ENCODE measurements at places on chromosomes 4 and X.

GRCh38 chr4:123381996-123382395, 14.6 kb upstream of the SPRY1 start:
- DNase-seq = no peak

- no peak for DNase-seq
Measured at GRCh38 chr4:73485085-73485484, 3.5 kb downstream of the AFM start.

- no peak for DNase-seq
Measured at GRCh38 chr4:24775750-24776149, 19.6 kb upstream of the SOD3 start.

- no peak for DNase-seq
Measured at GRCh38 chrX:39322496-39322895, 521.2 kb downstream of the MID1IP1 start.

- DNase-seq = no peak
Measured at GRCh38 chr4:25939330-25939729, 25.3 kb downstream of the SMIM20 start.

- no peak for DNase-seq
Measured at GRCh38 chrX:49072712-49073095, 1.1 kb downstream of the PRAF2 start.

Measured in renal pelvis (tissue), 12 donors.